ENCODE measurements at places on chromosomes 12 and 14. TPM values are rescaled to one million over a fixed set of nuclear protein-coding genes. Genes with fewer than 3 reads are reported as not detected.

DNA sequence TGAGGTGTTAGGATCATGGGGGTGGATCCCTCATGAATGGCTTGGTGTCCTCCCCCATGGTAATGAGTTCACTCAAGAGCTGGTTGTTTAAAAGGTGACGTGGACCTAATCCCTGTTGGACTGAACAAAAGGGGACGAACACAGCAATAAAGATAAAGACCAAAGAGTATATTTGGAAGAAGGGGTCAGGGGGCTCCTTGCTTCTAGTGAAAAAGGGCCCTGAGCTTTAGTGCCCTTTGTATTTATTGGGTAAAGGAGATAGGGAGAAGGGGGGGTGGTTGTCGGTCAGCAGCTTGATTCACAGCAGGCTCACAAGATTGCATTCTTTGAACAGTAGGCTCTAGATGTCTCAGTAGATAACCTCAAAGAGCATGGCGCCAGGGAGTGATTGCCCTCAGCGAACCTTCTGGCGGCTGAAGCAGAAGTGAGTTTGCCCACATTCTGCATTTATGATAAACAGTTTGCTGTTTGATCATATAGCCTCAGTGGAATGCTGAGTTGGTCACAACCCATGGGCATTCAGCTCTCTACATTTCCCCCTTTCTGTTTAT is 25.9 kb upstream of the MAPKAPK5 start:
- no peak for DNase-seq

GRCh38 chr12:105067511-105068031 is 16.7 kb downstream of the ALDH1L2 start:
- no peak for DNase-seq

DNA sequence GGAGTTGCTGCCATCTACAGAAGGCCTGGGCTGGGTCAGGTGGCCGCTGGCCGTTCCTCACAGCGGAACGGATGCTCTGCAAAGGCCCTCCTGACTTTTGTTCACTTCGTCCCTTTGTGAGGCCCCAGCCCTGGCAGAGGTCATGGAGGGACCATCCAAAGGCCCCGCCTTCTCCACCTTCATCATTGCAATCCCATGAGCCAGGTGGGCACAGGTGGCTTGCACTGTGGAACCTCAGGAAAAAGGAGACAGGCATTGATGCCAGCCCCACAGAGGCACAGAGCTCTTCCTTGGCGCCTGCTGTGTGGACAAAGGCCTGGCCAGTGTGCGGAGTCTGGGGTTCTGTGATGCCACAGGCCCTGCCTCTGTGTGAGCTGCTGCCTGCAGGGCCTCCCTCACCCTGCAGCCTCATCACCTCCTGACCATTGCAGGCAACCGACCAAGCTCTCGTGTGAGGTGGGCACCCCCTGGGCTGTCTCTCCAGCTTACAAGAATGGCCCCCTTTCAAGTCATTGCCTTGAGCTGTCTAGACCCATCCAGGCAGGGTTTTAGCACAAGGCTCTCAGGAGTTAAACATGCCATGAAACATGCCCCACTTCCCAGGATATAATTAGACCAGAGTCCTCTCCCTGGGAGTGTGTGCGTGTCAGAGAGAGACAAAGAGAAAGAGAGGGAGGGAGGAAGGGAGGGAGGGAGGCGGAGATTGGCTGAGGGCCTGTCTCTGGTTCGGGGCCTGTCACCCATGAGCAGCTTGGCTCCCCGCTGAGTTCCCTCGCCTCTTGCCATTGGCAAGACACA is 19.3 kb downstream of the NFKBIA start:
- peak; percentile 89 for DNase-seq

- DNase-seq = no peak
Measured at GRCh38 chr14:77065851-77066577, 32.0 kb upstream of the CIPC start.

DNA sequence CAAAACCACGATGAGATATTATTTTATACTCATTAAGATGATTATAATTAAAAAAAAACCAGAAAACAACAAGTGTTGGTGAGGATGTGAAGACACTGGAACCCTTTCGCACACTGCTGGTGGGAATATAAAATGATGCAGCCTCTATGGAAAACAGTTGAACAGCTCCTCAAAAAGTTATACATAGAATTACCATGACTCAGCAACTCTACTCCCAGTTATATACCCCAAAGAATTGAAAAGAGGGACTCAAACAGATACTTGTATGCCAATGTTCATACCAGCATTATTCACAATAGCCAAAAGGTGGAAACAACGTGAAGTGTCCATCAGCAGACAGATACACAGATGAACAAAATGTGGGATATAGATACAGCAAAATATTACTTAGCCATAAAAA is 53.1 kb downstream of the TAOK3 start:
- DNase-seq = no peak

GRCh38 chr12:7302266-7302986 is 1.4 kb upstream of the ACSM4 start:
- DNase-seq = no peak

- DNase-seq = no peak
Measured at GRCh38 chr12:89994911-89995310, 286.3 kb upstream of the ATP2B1 start.

- DNase-seq = no peak
Measured at GRCh38 chr12:104188534-104188933, 27.0 kb upstream of the TXNRD1 start.

DNA sequence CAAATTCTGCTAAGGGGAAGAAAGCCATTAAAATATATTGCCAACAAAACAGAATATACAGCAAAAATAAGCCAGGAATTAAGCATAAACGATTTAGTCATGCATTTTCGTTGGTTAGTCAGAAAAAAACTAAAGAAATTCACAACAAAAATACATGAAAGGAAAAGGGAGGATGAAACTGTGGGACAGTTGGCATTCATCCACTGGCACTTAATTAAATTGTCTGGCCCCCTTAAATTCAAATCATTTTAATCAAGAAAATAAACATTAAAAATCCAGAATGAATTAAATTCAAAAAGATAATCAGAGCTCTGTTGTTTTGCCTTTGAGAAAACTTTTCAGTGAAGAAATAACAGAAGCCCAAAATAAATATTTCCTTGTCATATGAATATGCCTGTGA is 264.6 kb upstream of the TMTC1 start:
- DNase-seq = no peak

- no peak for DNase-seq
Measured at GRCh38 chr14:43297794-43298193, 1209.3 kb downstream of the FSCB start.

DNA sequence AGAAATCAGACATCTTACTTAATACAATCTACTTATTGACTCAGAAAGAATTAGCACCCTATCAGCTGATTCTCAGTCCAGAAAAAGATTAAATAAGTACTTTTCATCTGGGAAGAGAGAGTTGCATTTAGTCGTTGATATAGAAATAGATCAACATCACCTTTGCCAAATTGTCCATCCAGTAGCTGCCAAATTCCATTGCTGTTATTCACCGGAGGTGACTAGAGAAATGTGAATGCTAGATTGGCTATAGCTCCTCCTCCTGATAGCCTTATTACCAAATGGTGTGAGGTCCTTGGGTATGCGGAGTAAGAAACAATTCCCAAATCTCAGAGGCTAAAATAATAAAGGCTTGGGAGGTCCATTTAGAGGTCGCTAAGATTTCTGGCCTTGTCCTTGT is 723.3 kb upstream of the FLRT2 start:
- no peak for DNase-seq

GRCh38 chr12:57212701-57213057 is 3.9 kb upstream of the NXPH4 start:
- DNase-seq = no peak

DNA sequence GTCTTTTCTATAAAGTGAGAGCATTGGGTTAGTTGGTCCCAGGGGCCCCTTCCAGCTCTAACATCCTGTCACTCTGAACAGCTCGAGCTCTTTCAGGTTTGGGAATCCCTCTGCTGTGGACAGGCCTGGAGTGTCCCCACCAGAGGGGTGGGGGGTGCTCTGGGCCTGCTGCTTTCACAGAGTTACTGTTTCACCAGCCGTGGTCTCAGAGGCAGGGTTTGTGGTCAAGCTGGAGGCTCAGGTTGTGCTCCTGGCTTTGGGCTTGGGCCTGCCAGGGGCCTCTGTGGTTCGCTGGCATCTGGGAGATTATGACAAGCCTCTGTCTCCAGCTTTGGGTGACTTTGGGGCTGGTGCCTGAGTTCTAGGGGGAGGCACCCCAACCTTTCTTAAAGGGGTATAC is 59.6 kb downstream of the FBXL14 start:
- DNase-seq = no peak

GRCh38 chr12:89280833-89281538 is 71.3 kb downstream of the DUSP6 start:
- no peak for DNase-seq

GRCh38 chr12:124142395-124143035 is 152.4 kb upstream of the RFLNA start:
- no peak for DNase-seq

DNA sequence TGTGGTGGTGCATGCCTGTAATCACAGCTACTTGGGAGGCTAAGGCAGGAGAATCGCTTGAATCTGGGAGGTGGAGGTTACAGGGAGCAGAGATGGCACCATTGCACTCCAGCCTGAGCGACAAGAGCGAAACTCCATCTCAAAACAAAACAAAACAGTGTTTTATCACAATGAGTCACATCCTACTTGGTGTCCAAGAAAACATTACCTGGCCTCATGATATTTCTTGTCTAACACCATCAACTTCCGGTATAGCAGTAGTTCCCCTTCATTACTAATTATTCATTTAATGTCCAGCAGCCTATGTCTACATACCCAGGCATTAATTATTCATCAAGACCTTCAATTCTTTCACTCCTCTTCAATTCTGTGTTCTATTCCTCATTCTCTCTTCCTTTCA is 115.5 kb downstream of the CCDC59 start:
- no peak for DNase-seq

DNA sequence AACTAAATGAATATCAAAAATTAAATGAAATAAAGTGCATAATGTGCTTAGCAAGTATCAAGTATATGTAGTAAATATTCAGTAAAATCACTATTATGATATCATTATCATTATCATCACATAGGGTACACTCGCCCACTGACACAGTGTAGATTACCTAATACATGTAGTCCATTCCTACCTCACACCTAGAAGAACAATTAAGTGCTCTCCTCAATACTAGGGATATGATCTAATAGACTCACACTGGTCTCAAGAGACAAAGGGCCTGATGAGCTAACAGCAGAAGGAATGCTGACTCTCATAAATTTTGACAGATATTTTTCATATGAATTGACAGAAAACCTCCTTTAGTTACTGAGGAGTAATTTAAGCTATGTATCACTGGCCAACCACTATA is 29.1 kb downstream of the FSCB start:
- DNase-seq = no peak

LEMD3 gene
- 46.4 TPM for total RNA-seq

LRTM2 gene
- not detected for total RNA-seq

GARIN6 gene
- total RNA-seq = not detected

AP5M1 gene
- 36.4 TPM for total RNA-seq

KIF21A gene
- total RNA-seq = 22.9 TPM

BATF gene
- total RNA-seq = not detected

CLEC6A gene
- total RNA-seq = not detected

Measured in uterus (tissue), 4 donors.